8988T (cell line): ENCODE measurements at places on chromosomes 3 and 15.

GRCh38 chr3:19901918-19902317, 32.1 kb downstream of the EFHB start:
- DNase-seq, result no peak

- DNase-seq, result no peak
These were observed 86.0 kb upstream of the TBC1D5 start for GRCh38 chr3:17828388-17828787.

DNA sequence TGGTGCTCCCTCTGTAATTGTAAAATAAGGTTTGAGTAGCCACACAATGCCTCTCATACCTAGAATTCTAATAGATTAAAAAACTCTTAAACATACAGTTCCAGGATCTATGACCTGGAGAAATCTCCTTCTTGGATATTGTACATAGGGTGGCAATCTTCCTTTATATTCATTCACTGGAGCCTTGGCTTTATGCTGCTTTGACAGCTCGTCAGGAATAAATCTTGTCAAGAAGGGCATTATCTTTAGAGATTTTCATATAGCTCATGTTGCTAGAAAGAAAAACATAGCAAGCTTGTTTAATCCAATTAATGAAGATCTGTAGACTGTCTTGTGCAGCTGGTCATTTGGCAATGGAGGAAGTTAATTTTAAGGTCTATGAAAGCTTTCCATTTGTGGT, 131.1 kb downstream of the PYDC2 start:
- no peak for DNase-seq

- no peak for DNase-seq
These were observed 75.7 kb downstream of the GMPS start for GRCh38 chr3:155946178-155946577.

DNA sequence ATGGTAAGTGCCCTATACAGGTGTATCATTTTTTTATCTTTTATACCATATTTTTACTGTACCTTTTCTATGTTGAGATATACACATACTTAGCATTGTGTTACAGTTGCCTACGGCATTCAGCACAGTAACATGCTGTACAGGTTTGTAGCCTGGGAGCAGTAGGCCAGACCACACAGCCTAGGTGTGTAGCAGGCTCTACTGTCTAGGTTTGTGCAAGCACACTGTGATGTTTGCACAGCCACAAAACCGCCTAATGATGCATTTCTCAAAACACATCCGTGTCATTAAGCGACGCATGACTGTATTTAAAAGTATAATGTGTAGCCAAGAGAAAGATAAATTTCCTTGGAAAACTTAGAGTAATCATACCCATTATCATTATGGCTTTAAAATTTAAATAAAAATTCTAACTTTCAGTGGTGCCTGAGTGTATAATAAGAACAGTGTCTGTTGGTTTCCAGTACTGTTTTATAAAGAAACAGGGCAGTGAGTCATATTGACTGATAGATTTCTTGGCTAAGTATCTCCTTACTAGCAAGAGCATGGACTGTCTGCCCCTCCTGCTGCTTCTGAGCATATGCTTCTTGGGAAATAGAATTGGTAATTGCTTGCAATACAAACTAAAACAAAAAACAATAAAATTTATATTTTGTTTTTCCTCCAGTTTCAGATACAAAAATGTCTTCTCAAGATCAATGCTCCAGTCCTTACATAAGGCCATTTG, 18.3 kb downstream of the CALML4 start:
- DNase-seq, result no peak

- no peak for DNase-seq
These were observed 385.4 kb downstream of the MFSD1 start for GRCh38 chr3:159187232-159187631.

DNA sequence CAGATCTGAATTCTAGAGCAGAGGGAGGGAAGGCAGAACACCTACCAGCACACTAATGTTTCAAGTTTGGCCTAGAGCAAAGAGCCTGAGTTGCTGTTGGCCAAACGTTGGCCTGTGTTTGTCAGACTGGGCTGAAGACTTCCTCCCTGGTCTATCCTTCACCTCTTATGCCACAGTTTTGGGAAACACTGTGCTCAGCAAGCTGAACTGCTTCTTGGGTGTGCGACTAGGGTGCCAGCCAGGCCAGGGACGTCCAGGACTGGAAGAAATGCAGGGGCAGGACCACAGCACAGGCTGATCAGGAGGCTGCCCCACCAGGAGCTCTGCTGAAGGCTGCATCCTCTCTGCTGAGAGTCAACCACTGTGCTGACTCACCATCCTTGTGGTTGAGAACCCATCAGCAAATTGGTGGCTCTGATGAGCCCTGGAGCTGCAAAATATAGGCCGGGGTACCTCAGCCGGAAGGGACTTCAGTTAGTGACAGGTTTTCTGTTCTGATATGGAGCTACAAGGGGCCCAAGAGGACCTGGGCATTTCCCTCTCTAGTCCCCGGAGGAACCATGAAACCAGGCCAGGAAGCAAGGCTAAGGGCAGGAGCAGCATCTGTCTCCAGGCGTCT, 131.6 kb upstream of the RASGRP1 start:
- no peak for DNase-seq

DNA sequence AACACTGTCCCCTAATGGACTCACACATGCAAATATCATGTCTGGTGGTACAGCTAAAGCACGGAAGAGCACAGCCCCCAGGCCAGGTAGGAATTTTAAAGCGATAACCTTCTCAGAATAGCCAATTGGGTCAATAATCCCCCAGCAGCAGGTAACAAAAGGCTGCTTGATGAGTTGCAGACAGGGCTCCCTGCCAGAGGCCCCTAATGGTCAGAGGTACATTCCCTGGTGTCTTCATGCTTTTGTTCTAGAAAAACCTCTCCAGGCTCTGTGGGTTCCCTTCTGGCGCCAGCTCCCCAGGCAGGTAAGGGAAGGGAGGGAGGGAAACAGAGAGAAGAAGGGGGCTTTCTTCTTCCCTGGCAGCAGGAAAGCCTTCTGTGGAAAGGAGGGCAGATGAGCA, 43.4 kb upstream of the PRTG start:
- DNase-seq, result no peak

DNA sequence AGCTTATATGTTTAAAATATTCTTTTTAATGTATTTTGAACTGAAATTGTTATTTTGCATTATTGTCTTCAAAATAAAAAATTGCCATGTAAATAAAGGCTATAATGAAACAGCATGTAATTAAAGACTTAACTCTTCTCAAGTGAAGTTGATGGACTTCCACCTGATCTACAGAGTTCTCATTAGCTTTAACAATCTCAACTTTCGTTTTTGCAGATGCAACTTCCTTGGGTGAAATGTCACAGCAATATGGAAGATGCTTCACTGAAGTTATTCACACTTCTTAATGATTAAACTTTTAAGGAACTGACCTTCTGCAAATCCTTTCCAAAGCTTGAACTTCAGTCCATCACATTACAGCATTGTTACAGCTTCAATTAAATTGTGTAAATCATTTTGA, 63.6 kb downstream of the OSTN start:
- no peak for DNase-seq

- DNase-seq, result no peak
These were observed 12.9 kb downstream of the LRRC2 start for GRCh38 chr3:46553154-46553553.

- no peak for DNase-seq
These were observed 417.8 kb upstream of the TPM1 start for GRCh38 chr15:62624547-62625378.

GRCh38 chr3:81837071-81837593, 75.7 kb upstream of the GBE1 start:
- DNase-seq, result no peak

- no peak for DNase-seq
These were observed 200.2 kb upstream of the LRRC3B start for GRCh38 chr3:26422415-26422814.

DNA sequence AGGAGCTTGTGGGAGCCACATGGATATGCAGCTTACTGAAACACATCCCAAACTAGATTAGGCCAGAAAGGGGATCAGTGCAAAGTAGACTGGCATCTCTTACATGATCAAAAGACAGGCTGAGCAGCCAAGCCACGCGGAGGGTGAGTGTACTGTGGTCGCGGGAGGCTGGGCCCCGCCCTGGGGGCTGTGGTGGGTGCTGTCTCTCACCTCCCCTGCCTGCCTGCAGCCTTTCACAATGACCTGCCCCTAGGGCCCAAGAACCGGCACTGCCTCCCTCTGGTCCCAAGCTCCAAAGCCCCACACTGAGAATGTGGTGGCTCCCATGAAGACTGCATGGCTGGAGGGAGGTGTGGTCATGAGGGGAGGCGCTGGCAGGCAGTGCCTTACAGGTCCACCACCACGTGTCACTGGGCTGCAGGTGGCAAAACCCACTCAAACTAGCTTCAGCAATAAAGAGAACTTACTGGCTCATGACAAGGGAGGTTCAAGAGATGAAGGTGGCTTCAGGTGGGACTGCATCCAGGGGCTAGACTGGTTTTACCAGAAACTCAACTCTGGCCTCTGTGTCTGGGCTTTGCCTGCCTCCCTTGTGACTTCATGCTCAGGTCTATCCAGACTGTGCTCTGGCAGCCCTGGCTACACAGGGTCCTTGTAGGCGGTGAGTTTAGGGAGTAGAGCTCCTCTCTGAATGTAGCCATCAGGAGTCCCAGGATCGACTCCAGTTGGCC, 27.4 kb upstream of the PLXND1 start:
- peak; percentile 3 for DNase-seq

- DNase-seq, result no peak
These were observed 74.6 kb upstream of the TSC22D2 start for GRCh38 chr3:150333477-150333876.

DNA sequence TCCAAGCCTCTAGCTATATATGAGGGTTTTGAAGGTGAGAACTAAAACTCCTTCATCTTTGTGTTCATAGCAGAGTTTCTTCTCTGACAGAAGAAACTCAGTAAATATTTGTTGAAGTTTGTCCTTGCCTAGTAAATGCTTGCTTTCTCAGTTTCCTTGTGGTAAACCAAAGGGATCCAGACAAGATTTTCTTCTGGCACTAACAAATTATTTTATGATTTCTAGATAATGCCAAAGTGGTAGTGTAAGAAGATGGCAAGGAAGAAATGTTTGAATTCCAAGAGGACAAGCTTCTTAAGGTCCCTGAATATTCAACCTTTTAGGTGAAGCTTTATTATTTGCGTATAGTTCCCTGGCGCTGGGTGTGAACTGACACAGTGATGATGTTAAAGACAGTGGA, 14.4 kb downstream of the ARIH1 start:
- DNase-seq, result no peak

DNA sequence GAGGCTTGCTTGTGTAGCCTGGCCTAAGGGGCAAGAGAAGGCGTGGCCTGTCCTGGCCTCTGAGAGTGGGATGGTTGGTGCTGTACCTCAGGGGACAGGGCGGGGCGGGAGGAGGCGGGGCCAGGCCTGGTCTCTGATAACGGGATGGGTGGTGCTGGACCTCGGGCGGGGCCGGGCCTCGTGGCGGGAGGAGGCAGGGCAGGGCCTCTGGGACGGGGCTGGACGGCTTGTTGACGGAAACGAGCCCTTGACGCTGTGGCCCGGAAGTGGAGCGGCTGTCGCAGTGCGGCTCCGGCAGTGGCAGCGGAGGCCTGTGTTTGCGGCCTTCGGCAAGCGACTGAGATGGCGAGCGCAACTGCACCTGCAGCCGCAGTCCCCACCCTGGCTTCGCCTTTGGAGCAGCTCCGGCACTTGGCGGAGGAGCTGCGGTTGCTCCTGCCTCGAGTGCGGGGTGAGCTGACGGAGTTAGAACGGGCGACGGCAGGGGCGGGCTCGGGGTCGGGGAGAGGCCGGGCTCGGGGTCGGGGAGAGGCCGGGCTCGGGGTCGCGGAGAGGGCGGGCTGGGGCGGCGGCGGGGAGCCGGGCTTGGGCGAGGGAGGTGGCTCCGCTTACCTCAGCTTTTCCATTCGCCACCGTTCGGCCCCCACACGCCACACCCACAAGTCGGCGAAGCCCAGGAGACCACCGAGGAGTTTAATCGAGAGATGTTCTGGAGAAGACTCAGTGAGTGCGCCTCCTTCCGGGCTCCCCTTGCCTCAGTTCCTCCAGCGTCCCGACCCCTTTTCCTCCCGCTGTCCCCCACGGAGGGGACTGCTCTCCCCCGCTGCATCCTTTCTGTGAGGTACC, at the start of gene CCNDBP1:
Gene CCNDBP1 (plus strand): TSS at position 247 of the 846 bp plus-strand sequence. CDS start 96 bp downstream, at position 343.
- DNase-seq, result peak; percentile 77

- no peak for DNase-seq
These were observed 39.8 kb downstream of the ADAMTS17 start for GRCh38 chr15:100301910-100302431.

DNA sequence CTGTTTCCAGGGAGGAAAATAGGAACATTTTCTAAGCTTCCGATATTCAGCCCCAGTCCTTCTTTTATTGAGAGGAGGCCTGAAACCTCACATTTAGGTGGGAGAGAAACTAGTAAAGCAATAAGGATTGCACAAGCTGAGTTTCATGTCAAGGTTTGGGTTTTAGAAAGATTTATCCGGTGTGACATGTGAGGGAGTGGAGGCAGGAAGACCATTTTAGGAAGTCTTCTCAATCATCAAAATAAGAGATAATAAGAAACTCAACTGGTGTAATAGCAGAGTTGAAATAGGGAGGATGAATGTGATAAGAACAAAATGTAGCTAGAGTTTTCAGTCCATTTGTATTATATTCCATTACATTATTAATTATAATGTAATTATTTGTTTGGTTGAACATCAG, 27.7 kb upstream of the CLDN16 start:
- no peak for DNase-seq

DNA sequence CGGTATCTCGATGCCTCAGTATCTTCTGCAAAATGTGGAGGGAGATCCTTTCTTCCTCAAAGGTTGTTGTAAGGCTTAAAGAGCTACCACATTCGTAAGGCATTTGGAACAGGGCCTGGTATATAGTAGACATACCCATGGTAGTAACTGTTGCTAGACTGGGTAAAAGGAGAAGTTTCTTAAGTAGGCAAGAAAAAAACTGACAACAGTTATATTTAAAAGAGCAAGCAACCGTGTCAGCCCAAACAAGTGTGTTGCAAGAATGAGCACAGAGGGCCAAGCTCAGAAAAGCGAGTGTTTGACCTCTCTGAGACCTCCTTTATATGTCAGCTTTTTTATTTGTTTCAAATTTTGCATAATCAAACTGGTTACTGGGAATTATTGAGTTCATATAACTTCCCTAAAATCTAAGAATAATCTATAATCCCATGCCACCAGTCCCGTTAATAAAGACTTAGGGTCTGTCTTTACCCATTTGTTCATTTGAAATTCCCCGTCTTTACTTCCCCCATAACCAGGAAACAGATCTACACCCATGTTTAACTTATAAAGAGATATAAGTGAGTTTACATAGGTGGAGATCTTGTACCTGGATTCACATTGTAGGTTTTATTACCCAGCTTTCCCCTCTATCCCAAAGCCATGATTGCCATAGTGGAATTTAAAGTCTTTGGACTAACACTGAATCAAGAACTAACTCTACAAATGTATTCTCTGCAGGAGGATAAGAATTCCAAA, 7.3 kb downstream of the B3GNT5 start:
- DNase-seq, result no peak
